ENCODE measurements at places on chromosomes 5 and 9. TPM values are rescaled to one million over a fixed set of nuclear protein-coding genes. Genes with fewer than 3 reads are reported as not detected.

- no peak for DNase-seq
Observed at GRCh38 chr5:97888439-97888838, 705.4 kb upstream of the RIOK2 start.

GRCh38 chr5:155125551-155126095 is 112.1 kb downstream of the KIF4B start:
- no peak for DNase-seq

- no peak for DNase-seq
Observed at GRCh38 chr9:114070188-114071103, 7.7 kb downstream of the AMBP start.

- DNase-seq: no peak
Observed at GRCh38 chr5:17327048-17327625, 109.7 kb downstream of the BASP1 start.

- DNase-seq: no peak
Observed at GRCh38 chr9:18849270-18849669, 183.7 kb downstream of the SAXO1 start.

Gene INSL6
- not detected for total RNA-seq

Gene OBP2B
- not detected for total RNA-seq

GRCh38 chr5:17132444-17133083 is 84.9 kb upstream of the BASP1 start:
- peak; percentile 47 for DNase-seq

Gene MYOT
- not detected for total RNA-seq

GRCh38 chr9:97312556-97312955 is 5.1 kb downstream of the CCDC180 start:
- DNase-seq: no peak

GRCh38 chr5:61366497-61367240 is 34.6 kb downstream of the ZSWIM6 start:
- no peak for DNase-seq

Gene SLC24A2
- total RNA-seq: not detected
